ENCODE measurements at places on chromosomes 3 and 15.
A peak's percentile ranks its signal among the peaks of the same experiment; 100 is the strongest.

DNA sequence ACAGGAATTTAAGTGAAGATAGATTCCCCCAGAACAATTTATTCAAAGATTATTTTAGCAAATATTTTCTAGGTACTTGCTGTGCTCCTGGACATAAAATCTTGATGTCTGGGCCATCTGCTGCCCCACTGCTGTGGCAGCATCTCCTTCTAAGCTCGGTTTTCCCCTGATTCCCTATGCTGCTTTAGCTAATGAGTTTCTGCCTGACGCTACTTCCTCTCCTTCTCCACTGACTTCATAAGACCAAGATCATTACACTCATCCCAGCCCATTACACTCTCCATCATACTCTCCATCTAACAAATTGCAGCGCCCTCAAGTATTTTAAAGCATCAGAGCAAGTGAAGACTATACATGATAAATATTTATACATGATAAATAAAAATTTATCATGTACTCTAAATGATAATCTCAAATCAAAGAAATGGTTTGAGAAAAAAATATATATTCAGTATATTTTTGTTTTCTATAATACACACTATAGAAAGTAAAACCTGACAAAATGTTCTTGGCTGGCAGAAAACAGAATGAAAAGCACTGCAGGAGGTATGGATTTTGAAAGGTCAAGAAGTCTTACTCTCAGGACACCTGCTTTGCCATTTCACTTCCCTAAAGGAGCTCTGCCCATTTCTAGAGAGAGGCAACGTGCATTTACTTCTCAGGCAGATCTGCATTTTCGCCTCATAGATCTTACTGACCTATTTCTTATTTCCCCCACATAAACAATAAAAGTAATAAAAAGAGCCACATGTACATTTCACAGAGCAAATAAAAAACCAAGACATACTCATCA lies 232.0 kb downstream of the KCNMB2 start:
- no peak for DNase-seq

DNA sequence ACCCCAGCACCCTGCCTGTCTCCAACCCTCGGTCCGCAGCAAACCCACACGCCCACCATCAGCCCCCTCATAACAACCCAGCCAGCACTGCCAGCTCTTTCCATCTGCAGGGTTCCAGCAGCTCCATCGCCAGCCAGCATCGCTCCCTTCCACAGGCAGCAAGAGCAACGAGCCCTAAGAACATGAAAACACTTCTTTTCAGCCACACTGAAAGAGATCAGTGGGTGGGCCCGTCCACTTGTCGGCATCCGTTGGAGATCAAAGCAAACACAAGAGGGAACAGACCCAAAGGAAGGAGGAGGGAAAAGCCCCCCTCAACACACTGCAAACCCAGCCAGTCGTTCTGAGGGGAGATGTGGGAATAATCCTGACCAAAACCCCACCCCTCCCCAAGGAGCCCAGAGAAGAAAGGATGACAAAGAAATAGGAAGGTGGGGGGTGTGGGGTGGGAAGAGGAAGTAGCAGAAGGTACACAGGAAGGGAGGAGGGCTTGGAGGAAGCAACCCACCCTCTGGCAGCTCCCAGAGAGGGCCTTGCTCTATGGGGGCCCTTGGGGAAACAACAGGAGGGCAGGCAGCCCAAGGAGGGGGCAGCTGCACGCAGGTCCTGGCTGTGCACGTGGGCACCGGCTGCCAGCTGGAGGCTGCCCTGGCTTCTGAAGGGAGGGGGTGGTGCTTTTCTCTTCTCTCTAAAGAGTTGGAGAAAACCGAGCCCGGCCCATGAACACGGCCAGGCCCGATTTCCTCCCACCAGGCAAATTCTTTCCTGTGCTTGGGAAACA lies 473.6 kb upstream of the PROK2 start:
- DNase-seq = no peak

DNA sequence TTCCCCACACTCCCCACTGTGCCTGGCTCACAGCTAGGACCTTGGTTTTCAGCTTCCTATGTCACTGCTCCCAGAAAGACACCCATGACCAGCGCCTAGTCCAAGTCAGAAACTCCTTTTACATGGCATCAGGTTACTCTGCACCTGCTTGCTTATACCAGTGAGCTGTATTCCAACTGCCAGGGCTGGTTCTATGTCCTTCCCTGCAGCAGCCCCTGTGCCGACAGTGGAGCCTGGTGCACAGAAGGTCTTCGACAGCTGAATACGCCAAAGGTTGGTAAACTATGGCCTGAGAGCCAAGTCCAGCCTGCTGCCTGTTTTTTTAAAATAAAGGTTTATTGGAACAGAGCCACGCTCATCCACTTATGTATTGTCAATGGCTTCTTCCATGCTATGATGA lies 102.5 kb downstream of the IQSEC1 start:
- no peak for DNase-seq

DNA sequence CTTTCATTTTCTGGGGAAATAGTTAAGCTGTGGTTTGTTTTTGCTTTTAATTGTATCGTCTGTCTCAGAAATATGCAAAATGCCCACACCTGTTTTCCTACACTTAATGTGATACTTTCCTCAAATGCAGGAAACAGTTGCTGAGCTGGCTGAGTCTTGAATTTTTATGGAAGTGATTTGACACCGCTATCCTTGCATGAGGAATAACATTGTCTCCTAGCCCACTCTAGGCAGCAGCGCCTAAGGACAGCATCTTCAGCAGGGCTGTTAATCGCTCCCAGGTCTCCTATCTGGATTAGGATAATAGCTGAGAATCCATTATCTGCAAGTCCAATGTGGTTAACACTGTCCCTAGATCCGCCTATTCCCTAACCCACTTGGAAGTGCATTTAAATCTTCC lies 132.6 kb upstream of the NR2E3 start:
- DNase-seq = no peak

DNA sequence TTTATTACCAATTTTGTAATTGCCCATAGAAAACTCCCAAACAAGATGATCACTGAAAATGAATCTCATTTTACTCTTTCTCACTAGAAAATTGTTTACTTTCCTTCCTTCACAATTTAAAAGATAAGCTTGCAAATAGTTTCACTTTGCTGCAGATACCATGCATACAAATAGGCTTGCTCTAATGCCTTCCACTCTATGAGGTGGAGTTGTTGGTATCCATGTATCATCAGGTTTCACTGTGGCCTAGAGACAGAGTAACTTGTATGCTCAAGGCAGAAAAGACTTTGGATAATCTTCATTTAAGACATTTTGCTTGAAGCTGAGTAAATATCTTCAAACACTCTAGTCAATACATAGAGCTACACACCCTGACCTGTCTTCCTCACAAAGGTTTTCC lies 60.8 kb downstream of the RYK start:
- peak; percentile 35 for DNase-seq

DNA sequence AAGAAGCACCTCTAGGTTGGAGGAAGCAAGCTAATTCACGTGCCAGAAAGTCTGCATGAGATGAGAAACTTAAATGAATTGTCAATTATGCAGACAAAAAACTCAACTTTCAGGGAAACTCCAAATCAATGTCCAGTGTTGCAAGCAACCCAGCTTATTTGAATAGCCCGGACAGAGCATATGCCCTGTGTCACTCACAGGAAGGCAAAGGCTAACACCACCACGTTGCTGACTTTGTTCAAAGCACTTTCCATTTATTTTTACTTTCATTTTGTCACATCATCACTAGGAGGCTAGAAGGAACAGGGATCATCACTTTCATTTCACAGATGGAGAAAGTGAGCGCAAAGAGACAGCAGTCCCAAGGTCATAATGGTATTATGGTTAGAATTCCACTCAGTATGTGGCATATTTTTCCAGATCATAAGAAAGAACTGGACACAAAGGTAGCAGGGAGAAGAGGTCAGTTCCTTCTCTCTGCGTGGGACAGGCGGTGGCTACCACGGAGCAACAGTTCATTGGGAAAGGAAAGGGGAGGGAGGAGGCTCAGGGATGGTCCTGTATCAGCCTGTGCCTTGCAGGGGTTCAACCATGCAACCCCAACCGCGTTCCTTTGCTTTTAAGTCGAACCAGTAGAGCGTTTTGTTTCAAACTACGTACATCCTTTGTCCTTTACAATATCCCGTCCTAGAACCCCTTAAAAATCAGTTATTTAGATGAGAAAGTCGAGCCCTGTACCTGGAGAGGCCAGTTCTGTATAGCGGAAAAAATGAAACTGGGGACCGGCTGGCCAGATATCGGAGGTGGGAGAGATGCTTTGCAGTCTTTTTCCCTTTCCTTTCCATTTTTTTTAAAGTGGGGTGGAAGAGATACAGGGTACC lies 1.1 kb downstream of the HEG1 start:
- peak; percentile 56 for DNase-seq

- peak; percentile 59 for DNase-seq
Measured at GRCh38 chr3:131535131-131535530, 32.4 kb upstream of the MRPL3 start.

DNA sequence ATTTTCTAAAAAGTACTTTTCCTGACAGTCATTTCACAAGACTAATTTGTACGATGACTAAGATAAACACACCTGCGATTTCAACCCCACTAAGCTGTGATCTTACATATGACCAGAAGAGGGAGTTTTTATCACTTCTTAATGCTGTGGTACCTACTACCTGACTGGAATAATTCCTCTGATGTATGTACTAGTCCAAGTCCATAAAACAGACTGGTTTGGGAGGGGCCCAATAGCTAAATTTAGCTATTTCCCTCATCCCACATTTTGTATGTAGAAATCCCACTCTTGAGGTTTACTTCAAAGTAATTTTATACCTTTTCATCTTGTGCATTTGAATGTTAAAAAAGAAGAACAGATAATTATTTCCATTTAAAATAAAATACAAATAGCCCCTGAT lies 49.7 kb upstream of the SCAANT1 start:
- no peak for DNase-seq

- no peak for DNase-seq
Measured at GRCh38 chr15:90365414-90366055, 13.5 kb downstream of the ZNF774 start.

GRCh38 chr15:67178569-67179210 lies 75.8 kb downstream of the AAGAB start:
- DNase-seq = peak; percentile 97

DNA sequence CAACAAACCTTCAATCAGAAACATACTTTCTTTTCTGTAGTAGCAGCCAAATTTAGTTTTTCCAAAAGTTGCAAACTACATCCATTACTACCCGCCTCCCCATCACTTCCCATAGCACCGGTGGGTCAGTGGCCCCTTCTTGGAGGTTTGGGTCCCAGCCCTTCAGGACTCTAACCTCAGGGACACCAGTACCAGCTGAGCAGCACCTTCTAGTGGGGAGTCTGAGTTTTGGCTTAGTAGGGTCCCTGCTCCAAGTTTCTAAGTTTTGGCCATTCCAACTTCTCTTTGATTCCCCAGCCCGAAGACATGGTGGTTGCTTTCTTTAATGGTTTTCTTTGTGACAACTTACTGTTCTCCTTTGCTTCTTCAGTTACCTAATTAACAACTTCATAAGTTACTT lies 160.6 kb downstream of the ECT2 start:
- DNase-seq = no peak

GRCh38 chr15:57149196-57149595 lies 227.1 kb upstream of the CGNL1 start:
- no peak for DNase-seq

DNA sequence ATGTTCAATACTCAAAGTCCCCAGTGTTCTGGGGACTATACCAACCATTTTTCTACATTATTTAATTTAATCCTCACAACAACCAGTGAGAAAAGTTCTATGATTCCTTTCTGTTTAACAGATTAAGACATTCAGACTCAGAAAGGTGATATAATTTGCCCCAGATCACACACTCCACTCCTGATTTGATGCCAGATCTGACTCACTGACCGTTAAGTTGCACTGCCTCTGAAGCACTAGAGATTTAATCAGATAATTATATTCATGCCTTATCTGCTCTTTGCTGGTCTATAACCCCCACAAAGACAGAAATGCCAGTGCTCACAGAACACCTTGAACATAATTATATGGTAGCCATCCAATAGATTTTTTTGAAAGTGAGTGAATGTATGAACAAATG lies 501.0 kb downstream of the IGSF11 start:
- DNase-seq = peak; percentile 45

DNA sequence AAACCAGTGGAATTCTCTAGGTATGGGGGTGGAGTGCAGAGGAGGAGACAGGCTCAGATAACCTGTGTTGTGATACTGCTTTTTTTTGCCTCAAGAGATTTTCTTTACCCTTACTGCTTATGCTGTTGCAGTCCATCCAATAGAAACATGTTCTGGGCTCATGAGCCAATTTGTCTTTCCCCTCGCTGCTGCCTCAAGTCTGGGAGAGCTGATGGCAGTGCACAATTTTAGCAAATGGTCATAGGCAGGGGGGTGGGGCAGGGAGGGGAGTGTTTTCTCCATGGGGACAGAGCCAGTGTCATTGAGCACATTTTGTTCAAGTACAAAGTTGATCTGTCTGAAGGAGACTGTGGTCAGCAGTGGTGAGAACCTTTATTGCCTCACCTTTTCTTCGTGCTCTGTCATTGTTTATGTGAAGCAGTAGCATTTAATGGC lies 134.9 kb downstream of the MBNL1 start:
- DNase-seq = peak; percentile 44

- DNase-seq = no peak
Measured at GRCh38 chr15:44718927-44719292, 7.6 kb downstream of the B2M start.

Data from astrocyte of the hippocampus (primary cell).